Mammary microvascular endothelial cell (primary cell): ENCODE measurements at places on chromosomes 4 and X. TPM values are rescaled to one million over a fixed set of nuclear protein-coding genes. Genes with fewer than 3 reads are reported as not detected.

GPR82 gene
- not detected in 2 replicates for total RNA-seq

GLRA3 gene
- not detected in 2 replicates for total RNA-seq

MAGEB10 gene
- total RNA-seq, result not detected in 2 replicates

NR3C2 gene
- 15.1 and 16.1 TPM in 2 replicates for total RNA-seq

CLCN5 gene
- 5.1 and 7.3 TPM in 2 replicates for total RNA-seq
